ENCODE measurements at places on chromosomes 3 and 15.

DNA sequence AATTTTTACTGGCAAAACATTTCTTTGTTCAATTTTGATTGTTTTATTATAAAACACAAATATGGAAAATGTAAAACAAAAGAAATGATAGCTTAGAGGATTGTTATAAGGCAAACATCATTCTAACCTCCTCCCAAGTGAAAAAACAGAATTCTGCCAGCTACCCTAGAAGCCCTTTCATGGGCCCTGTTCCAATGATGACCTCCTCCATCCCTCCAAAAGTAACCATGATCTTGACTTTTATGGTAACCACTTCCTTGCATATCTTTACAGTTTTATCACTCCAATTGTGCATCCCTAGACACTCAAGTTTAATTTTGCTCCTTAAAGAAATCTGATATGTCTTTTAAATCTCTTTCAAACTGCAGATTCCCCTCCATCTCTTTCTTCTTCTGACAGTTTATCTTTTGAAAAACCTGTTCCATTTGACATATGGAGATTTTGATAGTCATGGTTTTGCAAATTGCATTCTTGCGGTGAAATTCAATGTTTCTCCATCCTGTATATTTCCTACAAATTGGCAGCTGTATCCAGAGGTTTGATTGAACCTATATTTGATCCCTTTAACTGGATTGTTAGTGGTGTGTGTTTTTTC lies 27.0 kb upstream of the TNFAIP8L3 start:
- no peak for DNase-seq

GRCh38 chr3:8981296-8981695 lies 18.0 kb upstream of the RAD18 start:
- no peak for DNase-seq

DNA sequence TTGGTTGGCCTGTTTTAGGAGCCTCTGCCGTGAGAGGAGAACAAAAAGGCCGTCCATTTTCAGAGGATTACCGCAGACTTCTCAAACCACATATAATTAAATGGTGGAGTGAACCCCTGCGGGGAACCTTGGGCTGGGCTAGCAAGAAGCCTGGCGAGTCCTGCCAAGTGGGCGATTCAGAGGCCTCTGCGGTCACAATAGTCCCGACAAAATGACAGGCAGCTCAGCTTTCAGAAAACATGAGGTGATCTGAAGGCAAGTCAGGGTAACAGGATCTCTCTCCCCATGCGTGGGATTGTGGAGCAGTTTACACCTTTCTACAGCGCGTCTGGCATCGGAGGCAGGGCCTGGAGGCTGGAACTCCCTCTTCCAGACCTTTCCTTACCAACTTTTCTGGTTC lies 134.8 kb downstream of the ASB7 start:
- no peak for DNase-seq

DNA sequence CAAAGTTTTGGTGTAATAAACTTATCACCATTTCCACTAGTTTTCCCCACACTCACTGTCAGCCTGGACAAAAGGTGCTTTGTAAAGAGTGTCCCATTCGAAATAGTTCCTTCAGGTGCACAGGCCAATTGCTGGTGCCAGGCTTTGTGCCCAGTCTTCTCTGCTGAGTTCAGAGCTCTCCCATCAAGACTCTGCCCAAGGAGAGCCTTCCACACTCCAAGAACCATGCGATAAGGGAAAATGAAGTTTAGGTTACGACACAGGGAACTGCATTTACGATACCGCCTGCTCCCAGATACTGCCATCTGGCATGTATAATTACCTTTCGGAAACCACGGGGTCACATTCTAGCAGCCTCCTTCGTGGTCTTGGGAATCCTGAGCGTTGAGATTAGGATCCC lies 379.6 kb downstream of the MECOM start:
- no peak for DNase-seq

DNA sequence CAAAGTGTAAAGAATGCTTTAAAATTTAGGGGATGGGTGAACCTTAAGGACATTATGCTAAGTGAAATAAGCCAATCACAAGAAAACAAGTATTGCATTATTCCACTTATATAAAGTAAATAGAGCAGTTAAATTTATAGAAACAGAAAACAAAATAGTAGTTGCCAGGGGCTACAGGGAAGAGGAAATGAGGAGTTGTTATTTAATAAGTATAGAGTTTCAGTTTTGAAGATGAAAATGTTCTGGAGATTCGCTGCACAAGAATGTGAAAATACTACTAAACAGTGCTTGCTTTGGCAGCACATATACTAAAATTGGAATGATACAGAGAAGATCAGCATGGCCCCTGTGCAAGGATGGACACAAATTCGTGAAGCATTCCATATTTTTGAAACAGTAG lies 32.0 kb downstream of the DNAH12 start:
- DNase-seq, result no peak

DNA sequence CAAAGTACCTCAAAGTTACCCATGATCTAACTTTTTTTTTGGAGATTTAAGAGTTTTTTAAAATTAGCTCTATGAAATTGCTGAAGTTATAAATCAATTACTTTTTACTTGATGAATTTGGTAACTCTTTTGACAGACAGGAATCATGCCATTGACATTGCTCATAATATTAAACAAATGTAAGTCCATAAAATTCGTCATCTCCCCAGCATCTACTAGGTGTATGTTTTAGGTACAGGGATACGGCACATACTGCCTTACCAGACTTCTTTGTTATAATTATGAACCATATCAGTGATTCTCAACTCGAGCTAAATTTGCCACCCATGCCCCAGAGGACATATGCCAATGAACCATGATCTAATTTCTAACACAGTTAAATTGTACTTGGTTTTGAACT lies 247.5 kb upstream of the TGFBR2 start:
- no peak for DNase-seq

DNA sequence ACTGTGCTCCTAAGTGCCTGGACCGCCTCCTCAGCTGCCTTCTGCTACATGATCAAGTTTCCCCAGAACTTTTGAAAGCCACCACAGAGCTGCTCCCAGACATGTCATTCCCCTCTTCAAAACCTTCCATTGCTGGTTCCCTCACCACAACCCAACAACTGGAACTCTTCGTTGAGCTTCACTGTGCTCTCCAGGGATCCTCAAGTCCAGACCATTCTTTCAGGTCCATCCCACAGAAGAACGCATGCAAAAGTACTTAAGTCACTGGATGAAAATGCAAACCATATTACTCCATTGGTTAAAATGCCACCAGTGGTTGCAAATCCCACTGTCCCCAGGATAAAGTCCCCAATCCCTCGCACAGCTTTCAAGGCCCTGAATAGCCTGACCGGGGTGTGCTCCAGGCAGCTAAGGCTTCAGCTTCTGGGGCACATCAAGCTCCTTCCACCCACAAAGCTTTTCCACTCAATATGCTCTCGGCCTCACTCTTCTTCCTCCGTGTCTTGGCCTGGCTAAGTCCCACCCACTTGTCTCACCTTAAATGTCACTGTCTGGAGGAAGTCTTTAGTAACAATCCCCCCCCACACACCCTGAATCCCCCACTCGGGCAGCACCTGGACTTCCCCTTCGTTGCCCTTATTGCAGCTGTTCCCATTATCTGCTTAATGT lies 84.8 kb downstream of the XXYLT1 start:
- DNase-seq, result no peak

Measured in activated CD8-positive, alpha-beta memory T cell treated with anti-CD3 and anti-CD28 coated beads for 48 hours (primary cell).